Nephron progenitor cell (in vitro differentiated cells): ENCODE measurements at places on chromosomes 1 and 21.
A peak's percentile ranks its signal among the peaks of the same experiment; 100 is the strongest.

DNA sequence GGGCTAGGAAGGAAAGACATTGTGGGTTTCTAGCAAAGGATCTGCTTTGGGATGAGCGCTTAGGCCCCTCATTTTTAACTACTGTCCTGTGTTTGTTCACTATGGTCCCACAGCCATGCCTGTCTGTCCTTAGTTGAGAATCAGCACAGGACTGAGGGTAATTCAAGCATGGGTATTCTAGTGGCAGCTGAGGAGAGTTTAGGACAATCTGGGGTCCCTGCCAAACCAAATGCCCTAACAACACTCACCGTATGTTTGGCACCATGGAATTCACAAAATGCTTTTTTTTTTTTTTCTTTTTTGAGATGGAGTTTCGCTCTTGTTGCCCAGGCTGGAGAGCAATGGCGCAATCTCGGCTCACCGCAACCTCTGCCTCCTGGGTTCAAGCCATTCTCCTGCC, 10.4 kb downstream of the ARHGEF11 start:
- peaks cover 36% of the 10 kb centered on the region for H3K36me3 ChIP-seq
- H3K4me1 ChIP-seq, result peaks cover 29% of the 10 kb centered on the region
- no peak overlapping the region for H3K27ac ChIP-seq
- no peaks in the 10 kb centered on the region for H3K27me3 ChIP-seq
- no peak for DNase-seq

DNA sequence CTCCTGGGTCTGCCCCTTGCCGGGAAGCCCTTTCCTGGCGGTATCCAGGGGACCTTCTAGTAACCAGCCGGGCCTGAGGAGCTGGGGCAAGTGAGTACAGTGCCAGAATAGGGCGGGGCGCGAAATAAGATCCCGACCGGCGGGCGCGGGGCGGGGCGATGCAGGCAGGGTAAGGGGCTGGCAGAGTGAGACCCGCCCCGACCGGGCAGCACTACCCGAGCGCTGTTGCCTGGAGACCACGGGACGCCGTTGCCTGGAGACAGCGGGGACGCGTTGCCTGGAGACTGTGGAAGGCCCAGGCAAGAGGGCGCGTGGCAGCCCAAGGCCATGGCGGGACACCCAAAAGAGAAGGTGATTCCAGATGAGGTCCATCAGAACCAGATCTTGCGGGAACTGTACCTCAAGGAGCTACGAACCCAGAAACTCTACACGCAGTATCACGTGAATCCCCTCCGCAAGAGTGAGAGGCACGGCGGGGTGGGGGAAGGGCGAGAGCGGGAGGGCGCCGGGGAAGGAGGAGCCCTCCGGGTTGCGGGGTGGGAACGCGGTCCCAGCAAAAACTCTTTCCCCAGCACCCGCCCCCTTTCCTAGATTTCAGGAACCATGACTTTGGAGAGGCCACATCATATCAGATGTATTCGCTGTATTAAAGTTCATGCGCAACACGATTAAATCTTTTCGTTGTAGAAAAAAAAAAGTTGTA, 24.3 kb downstream of the EBNA1BP2 start:
- DNase-seq, result peak; percentile 99
- H3K36me3 ChIP-seq, result no peaks in the 10 kb centered on the region
- H3K27me3 ChIP-seq, result peaks cover 28% of the 10 kb centered on the region
- peak overlapping the region; percentile 80 for H3K4me3 ChIP-seq
- peak overlapping the region; percentile 68 for H3K27ac ChIP-seq

- no peaks in the 10 kb centered on the region for H3K36me3 ChIP-seq
- peaks cover 17% of the 10 kb centered on the region for H3K4me1 ChIP-seq
- H3K27me3 ChIP-seq, result peaks cover 91% of the 10 kb centered on the region
- no peak within 1 kb of the TSS for H3K27ac ChIP-seq
- DNase-seq, result peak; percentile 61
Measured at GRCh38 chr1:28811766-28812668, at the start of gene OPRD1. OPRD1 (plus strand) TSS chr1:28812170; CDS start chr1:28812384, 214 bp downstream.

DNA sequence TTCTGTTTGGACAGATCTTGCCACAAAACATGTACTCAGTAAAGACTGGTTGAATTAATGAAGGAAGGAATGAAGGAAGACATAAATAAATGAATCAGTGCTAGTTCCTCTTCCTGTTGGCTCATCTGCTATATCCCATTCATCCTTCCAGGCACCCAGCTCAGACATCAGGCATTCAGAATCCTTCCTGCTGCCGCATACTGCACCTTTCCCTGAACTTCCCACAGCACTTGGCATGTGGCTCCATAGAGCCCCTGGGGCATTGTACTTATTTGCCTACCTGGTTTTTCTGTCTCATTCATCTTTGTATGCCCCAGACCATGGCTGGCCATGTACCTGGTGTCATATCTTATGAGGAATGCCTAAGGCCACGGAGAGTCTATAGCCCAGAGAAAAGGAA, 34.4 kb upstream of the ZNF648 start:
- H3K36me3 ChIP-seq, result no peaks in the 10 kb centered on the region
- H3K27me3 ChIP-seq, result peaks cover 15% of the 10 kb centered on the region
- no peak overlapping the region for H3K4me3 ChIP-seq

- H3K36me3 ChIP-seq, result peaks cover 77% of the 10 kb centered on the region
- no peaks in the 10 kb centered on the region for H3K27me3 ChIP-seq
- no peak for DNase-seq
- H3K4me3 ChIP-seq, result no peak overlapping the region
- H3K27ac ChIP-seq, result no peak overlapping the region
Measured at GRCh38 chr1:53203466-53203865, 6.8 kb downstream of the CPT2 start.

- H3K36me3 ChIP-seq, result no peaks in the 10 kb centered on the region
- no peak overlapping the region for H3K4me3 ChIP-seq
- peaks cover 6% of the 10 kb centered on the region for H3K27me3 ChIP-seq
- DNase-seq, result no peak
Measured at GRCh38 chr1:198436276-198436675, 104.2 kb downstream of the ATP6V1G3 start.

- H3K27ac ChIP-seq, result no peak overlapping the region
- H3K4me1 ChIP-seq, result no peaks in the 10 kb centered on the region
- peaks cover 97% of the 10 kb centered on the region for H3K36me3 ChIP-seq
- H3K27me3 ChIP-seq, result no peaks in the 10 kb centered on the region
- H3K4me3 ChIP-seq, result no peak overlapping the region
- DNase-seq, result no peak
Measured at GRCh38 chr1:108190001-108190634, 10.0 kb downstream of the SLC25A24 start.

GRCh38 chr1:93502571-93502970, 54.7 kb downstream of the FNBP1L start:
- DNase-seq, result no peak
- peaks cover 95% of the 10 kb centered on the region for H3K36me3 ChIP-seq
- H3K4me1 ChIP-seq, result peaks cover 14% of the 10 kb centered on the region
- no peaks in the 10 kb centered on the region for H3K27me3 ChIP-seq
- H3K27ac ChIP-seq, result no peak overlapping the region
- no peak overlapping the region for H3K4me3 ChIP-seq

DNA sequence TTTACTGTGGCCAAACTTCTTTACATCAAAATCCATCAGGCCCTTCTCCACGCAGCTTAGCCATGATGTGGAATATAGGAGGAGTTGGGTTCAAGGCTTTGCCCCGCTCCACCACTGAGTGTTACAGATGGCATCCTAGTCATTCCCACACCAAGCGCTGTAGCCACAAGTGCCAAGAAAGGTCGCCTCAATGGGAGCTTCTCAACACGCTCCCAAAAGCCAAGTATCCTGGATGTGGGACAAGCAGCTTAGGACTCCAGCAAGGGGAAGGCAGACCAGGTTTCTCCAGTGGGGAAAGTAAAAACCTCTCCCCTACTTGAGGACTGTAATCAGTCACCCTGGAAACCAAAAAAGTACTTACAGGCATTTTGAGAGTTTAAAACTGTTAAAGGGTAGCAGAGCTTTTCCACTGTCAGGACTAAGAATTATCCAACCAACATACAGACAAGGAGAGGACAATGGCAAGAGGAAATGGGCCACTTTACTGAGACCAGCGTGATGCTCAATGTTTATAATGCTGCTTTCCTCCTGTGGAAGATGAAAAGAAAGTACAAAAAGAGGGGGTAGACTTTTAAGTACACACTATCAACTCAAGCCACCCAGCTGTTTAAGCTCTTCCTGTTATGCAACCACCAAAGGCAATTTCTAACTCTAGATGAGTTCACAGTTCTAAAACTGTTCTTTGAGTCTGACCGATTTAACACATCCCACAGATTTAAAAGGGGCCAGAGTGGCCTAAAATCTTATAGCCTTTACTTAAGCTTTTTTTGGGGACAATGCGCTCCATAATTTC, 120.7 kb upstream of the KRTAP19-8 start:
- no peak overlapping the region for H3K4me3 ChIP-seq
- peaks cover 36% of the 10 kb centered on the region for H3K4me1 ChIP-seq
- peak overlapping the region; percentile 7 for H3K27ac ChIP-seq
- H3K27me3 ChIP-seq, result no peaks in the 10 kb centered on the region
- DNase-seq, result no peak

DNA sequence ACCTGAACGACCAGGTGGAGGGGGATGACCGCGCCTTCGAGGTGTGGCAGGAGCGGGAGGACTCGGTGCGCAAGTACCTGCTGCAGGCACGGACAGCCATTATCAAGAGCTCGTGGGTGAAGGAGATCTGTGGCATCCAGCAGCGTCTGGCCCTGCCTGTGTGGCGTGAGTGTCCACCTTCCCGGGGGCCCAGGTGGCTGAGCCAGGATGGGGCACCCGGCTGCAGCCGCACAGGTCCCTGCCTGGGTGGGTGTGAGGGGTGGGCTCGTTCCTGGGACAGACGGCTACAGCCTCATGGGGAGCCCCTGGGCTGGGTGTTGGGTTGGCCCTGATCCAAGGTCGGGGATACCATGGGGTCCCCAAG, 65.2 kb downstream of the TRIM11 start:
- no peaks in the 10 kb centered on the region for H3K27me3 ChIP-seq
- no peak overlapping the region for H3K27ac ChIP-seq
- DNase-seq, result peak; percentile 1
- peaks cover 34% of the 10 kb centered on the region for H3K36me3 ChIP-seq
- H3K4me1 ChIP-seq, result peaks cover 4% of the 10 kb centered on the region
- H3K4me3 ChIP-seq, result no peak overlapping the region

DNA sequence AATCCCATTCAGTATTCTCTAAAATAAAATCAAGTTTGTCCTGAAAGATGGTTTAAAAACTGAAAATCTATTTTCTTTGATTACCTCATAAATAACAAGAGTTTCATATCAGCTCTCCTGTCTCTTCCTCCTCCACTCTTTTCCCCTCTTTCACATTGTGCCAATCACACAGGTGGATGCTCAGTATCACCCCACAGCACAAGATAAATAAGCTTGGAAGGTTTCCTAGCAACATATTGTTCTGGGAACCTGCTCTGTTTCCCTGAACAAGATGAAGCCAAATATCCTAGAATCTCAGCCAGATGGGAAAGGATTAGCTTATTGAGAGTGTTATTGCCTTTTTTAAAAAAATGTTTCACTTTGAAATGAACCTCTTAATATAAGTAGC, 45.7 kb upstream of the CACYBP start:
- H3K27ac ChIP-seq, result peak overlapping the region; percentile 29
- DNase-seq, result no peak
- H3K4me3 ChIP-seq, result no peak overlapping the region
- H3K4me1 ChIP-seq, result peaks cover 26% of the 10 kb centered on the region
- H3K36me3 ChIP-seq, result no peaks in the 10 kb centered on the region
- H3K27me3 ChIP-seq, result no peaks in the 10 kb centered on the region

DNA sequence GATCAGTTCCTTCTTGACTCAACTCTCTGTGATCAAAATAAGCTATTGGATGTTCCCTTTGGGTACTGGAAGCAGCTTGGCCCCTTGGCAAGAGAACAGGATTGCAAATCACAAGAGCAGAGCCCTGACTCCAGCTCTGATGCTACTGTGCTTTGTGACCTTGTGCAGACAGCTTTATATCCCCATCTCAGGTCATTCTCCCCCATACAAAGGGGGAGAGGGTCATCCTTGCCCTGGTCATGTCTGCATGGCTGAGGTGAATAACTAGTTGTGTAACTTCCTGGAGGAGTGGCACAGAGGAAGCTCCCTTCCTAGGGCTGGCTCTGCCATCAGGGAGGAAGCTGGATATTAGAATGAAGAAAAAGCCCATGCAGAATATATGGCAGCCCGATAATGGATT, 142.9 kb downstream of the DHRS3 start:
- H3K4me1 ChIP-seq, result peaks cover 96% of the 10 kb centered on the region
- H3K27me3 ChIP-seq, result no peaks in the 10 kb centered on the region
- H3K27ac ChIP-seq, result peak overlapping the region; percentile 18

DNA sequence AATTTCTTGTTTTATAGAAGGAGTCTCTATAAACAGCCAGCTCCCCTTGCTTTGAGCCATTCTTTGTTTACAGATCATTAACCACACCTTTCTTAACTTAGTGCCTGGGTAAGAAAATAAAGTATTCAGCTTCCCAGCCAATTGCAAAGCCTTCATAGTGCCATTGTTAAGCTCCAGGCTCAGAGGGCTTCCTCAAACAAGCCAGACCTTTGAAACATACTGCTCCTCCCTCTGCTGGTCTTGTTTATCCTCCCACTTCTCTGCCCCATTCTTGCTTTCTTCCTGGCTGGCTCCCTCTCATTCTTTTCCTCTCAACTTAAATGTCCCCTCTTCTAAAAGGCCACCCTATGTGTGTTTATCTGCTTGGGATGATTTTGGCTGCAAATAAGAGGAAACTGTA, 319.4 kb upstream of the ST6GALNAC5 start:
- no peak overlapping the region for H3K4me3 ChIP-seq
- peaks cover 25% of the 10 kb centered on the region for H3K4me1 ChIP-seq
- DNase-seq, result no peak
- H3K27ac ChIP-seq, result peak overlapping the region; percentile 71
- H3K27me3 ChIP-seq, result no peaks in the 10 kb centered on the region

GRCh38 chr1:167022384-167022783, 33.3 kb downstream of the MAEL start:
- DNase-seq, result no peak
- H3K4me1 ChIP-seq, result no peaks in the 10 kb centered on the region
- H3K27me3 ChIP-seq, result peaks cover 7% of the 10 kb centered on the region
- H3K36me3 ChIP-seq, result no peaks in the 10 kb centered on the region
- H3K4me3 ChIP-seq, result no peak overlapping the region

- H3K36me3 ChIP-seq, result no peaks in the 10 kb centered on the region
- H3K4me1 ChIP-seq, result peaks cover 68% of the 10 kb centered on the region
- H3K27ac ChIP-seq, result no peak overlapping the region
- DNase-seq, result peak; percentile 46
- H3K4me3 ChIP-seq, result peak overlapping the region; percentile 71
Measured at GRCh38 chr1:53685272-53686051, 53.5 kb downstream of the GLIS1 start.
